NCI-H226 (cell line): ENCODE measurements at places on chromosomes 11 and 22.

DNA sequence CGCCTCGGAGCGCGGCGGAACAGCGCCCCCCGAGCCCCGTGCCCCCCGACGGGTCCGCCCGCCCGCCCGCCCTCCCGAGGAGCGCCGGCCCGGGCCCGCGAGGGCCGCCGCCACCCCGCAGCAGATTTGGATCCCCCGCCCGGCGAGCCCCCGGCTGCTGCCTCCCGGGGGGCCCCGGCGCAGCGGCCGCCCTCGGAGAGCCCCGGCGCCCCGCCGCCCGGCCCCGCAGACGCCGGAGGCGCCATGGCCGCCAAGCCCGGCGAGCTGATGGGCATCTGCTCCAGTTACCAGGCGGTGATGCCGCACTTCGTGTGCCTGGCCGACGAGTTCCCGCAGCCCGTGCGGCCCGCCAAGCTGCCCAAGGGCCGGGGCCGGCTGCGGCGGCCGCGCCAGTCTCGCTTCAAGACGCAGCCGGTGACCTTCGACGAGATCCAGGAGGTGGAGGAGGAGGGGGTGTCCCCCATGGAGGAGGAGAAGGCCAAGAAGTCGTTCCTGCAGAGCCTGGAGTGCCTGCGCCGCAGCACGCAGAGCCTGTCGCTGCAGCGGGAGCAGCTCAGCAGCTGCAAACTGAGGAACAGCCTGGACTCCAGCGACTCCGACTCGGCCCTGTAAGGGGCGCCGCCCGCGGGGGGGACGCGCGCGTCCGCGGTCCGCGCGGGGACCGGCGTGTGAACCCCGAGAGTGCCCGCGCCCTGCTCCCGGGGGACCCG, 380 bp downstream of the C11orf96 start:
- DNase-seq: no peak

- no peak for DNase-seq
Observed at GRCh38 chr22:42596336-42596735, 18.3 kb downstream of the POLDIP3 start.

- DNase-seq: peak; percentile 20
Observed at GRCh38 chr11:59182457-59183151, 10.7 kb downstream of the DTX4 start.

DNA sequence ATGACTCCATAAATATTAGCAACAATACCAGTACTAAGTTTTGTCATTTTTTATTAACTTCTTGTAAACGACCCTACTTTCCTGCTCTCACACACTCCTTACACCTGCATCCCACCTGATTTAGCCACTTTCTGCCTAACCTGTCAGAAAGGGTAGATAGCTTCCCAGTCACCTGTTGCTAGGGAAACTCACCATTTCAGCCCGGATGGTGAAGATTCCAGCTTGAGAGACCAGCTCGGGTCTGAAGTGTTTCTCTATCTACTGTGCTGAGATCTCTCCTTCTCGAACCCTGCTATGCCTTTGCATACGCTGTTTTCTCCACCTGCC, at the start of gene PARVG:
Gene PARVG, plus strand, starts transcription at position 220 of the 327 bp plus-strand sequence. CDS start 2,405 bp downstream, outside the sequence.
- DNase-seq: no peak

- DNase-seq: no peak
Observed at GRCh38 chr11:12083380-12083779, 27.0 kb upstream of the MICAL2 start.

DNA sequence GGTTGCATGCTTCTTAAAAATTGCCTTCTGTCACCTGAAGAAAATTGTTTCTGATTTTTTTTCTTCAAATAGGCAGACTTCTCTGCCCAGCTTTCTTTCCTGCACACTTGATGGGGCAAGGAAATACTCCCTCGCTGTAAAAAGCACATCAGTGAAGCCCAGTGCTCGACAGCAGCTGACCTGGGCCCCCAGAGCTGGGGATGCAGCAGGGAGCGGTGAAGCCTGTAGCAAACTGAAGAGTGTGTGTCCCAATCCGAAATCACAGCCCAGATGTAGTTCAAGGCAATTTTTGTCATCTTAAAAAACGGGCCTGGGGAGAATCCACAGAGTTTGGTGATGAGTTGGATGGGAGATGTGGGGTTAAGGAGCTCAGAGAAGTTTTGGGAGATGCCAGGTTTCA, 27.0 kb upstream of the MPPED1 start:
- DNase-seq: no peak

DNA sequence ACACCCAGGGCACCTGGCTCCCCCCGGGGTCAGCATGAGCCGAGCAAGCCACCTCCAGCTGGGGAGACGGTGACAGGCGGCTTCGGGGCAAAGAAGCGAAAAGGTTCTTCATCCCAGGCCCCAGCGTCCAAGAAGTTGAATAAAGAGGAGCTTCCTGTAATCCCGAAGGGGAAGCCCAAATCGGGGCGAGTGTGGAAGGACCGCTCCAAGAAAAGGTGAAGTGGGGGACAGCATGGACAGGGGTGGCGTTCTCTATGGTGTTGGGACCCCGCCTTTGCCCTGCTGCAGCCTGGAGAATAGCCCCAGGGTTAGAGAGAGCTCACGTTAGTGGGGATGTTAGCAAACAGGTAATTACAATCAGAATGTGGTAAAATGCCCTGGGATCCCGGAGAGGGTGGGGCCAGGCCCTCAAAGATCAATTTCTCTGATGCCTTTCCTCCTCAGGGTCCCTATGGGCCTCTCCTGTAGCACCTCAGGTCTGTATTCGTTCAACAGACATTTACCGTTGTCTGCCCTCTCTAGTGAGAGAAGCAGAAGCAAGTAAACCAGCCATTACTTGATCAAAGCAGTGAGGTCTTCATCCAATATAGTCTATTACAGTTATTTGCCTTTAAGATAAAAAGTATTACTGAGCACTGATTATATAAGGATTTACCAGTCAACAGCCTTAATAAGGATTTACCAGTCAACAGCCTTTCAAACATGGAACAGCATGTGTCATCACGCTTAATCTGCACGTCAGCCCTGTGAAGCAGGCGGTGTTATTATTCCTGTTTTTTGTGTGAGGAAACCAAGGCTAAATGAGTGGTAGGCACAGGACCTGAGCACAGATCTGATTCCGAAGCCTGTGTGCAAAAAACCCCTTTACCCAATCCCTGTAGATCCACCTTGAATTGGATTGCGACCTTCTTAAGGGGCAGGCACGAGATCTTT, 1.0 kb downstream of the CCDC86 start:
- DNase-seq: no peak

- DNase-seq: no peak
Observed at GRCh38 chr22:49106842-49107152, 720.9 kb downstream of the BRD1 start.

DNA sequence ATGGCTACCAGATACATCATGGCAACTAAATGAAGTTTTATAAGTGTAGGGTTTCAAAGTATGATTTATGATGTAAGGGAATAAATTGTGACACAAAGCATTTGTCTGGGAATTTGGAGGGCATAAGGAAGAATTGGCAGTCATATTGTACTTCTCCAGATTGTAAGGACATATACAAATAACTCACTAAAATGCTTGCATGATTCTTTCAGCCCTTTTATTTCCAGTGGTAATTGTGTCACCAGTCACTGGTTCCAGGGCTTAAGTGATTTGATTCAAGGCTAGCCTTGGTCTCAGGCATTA, 299.4 kb upstream of the ANO5 start:
- DNase-seq: no peak

- DNase-seq: no peak
Observed at GRCh38 chr11:96197103-96197502, 145.9 kb downstream of the MAML2 start.

DNA sequence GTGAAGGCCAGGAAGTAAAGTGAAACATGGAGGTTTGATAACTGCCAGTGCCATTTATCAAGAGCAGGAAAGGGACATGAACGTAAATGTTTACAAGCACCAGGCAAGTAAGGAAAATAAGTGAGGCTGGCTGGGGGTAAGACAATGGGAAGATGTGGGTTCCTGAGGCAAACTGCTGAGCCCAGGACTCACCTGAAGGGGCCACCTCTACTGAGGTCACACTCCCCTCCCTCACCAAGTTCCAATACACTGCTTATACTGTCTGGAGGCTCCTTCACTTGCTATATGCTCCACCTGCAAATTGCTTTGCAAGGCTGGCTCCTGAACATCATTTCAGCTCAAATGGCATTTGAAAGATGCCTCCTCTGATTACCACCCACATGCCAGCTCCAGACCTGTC, 10.3 kb upstream of the ZC3H12C start:
- DNase-seq: no peak

DNA sequence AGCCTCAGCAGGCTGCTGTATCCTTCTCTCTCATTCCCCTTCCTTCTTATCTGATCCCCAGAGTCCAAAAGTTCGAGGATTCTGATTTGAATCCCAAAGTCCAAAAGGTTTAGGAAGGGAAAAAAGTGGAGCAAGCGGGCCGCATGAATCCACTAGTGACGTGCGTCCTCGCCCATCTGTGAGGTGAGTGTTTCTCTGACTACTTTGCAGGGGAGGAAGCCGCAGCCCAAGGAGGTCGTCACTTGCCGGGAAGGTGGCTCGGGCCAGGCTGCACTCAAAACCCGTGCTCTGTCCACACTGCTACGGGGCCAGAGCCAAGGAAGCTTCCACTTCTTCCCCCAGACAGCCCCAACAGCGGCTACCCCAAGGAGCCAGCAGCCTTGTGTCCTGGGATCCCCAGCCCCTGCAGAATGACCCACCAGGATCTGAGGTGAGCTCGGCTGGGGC, 16.3 kb downstream of the SLC25A18 start:
- no peak for DNase-seq

GRCh38 chr11:71186806-71187205, 65.6 kb downstream of the SHANK2 start:
- DNase-seq: no peak

- no peak for DNase-seq
Observed at GRCh38 chr11:119014209-119014924, 3.8 kb downstream of the RPS25 start.

DNA sequence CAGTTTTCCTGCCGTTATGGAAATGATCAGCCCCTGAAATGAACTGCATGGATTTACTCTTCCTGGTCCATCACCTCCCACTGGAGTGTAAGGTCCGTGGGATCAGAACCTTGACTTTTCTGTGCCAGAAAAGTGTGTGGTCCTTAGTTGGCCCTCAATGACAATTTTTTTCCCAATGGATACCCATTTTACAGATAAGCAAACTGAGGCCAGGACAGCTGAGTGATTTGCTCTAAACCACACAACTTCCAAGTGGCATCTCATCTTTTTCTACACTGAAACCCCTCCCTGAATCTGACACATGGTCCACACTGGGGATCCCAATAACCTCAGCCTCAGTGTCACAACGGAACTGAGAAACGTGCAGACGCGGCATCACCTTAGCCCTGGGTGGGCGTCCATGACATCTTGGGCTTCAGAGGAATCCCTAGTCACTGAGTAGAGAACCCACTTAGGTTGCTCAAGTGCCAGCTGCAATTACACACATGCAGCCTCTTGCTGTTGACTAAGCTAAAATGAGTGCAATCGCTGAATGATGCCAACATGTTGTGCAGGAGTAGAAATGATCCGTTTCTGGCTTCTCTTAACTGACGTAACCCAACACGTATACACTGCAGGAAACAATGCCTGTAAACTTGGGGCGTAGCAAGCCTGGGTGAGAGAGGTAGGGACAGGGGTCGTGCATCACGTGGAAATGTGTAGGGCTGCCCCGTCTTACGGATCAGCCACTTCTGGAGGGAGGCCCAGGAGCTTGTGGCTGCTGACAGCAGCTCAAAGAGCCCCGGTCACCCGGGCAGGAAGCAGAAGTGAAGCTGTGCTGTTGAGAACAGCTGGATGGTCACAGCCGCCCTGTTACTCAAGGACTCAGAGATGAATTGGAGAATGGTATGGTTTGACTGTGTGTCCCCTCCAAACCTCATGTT, 136.3 kb downstream of the SHANK2 start:
- no peak for DNase-seq

DNA sequence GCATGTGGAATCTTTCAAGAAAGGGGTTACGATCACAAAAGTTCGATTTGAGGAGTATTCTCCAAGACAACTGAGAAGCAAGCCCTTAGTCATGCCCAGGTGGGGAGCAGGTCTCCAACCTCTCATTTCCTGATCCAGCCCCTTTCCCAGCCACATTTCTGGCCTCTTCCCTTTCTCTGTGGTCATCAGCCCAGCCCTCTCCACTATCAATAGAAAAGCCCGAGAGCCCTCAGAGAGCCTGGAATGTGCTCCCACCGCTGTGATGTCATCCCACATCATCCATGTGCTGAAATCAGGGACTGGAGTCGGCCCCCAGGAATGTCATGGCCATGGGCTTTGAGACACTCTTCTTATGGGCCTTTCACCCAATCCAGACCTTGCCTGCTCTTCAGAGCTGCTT, 62.6 kb downstream of the KCNJ1 start:
- peak; percentile 39 for DNase-seq

GRCh38 chr11:603154-603553, 12.6 kb downstream of the IRF7 start:
- DNase-seq: no peak

DNA sequence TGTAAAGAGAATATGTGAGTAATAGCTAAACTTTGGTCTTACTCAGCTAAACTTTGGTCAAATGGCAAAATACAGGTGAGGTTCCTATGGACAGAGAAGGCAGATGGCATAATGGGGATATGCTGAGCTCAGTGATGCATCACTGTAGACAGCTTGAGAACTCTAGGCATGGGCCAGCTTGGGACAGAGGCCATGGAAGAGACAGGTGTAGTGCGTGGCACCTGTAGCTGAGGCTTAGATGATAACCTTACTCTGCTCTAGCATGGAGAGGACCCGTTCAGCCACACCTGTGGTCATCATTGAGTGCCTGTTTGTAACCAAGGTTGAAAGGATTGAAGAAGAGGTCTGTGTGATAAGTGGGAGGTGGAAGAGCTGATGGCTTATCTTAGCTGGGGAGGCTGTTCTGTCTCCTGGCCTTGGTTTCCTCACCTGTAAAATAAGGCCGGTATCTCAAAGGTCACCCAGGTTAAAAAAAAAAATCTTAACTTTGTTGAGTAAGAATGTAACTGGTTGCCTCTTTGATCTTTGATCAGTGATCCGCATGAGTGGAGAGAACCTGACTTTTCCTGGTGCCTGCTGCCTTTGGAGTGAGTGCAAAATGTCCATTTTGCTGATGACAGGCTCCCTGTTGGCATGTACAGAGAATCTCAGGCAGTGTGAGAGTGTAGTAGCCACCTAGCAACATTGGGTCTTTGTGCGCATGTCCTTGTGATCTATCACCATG, 48.6 kb downstream of the ZNRF3 start:
- DNase-seq: no peak

DNA sequence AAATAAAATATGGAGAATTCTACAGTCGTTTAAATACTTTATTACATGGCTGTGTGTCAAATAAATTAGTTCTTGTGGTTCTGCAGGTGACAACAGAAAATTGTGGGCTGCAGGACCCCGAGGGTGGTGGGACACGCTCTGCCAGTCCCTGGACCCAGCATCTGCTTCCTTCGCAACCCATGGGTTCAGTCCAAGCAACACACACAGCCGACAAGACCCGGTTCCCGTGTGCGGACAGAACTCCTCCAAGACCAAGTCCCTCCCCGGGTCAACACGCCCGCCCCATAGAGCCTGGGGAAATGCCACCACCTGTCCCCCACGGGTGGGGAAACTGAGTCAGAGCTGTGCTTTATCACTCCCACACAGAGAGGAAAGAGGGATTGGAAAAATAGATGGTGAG, 238.9 kb downstream of the BRD1 start:
- DNase-seq: no peak
